CD4-positive, alpha-beta T cell treated with Interleukin-2 at 100 ng/mL for 4 hours (primary cell): ENCODE measurements at places on chromosomes 2 and 18.

GRCh38 chr2:200748779-200749178 is 62.9 kb upstream of the BZW1 start:
- DNase-seq = no peak

- DNase-seq = no peak
These were observed 78.8 kb downstream of the ANKRD12 start for GRCh38 chr18:9215221-9215933.

- no peak for DNase-seq
These were observed 193.0 kb upstream of the CYP26B1 start for GRCh38 chr2:72340665-72341064.

- no peak for DNase-seq
These were observed 151.0 kb downstream of the CCBE1 start for GRCh38 chr18:59546188-59546587.

GRCh38 chr2:63778391-63778790 is 63.3 kb upstream of the UGP2 start:
- DNase-seq = no peak

DNA sequence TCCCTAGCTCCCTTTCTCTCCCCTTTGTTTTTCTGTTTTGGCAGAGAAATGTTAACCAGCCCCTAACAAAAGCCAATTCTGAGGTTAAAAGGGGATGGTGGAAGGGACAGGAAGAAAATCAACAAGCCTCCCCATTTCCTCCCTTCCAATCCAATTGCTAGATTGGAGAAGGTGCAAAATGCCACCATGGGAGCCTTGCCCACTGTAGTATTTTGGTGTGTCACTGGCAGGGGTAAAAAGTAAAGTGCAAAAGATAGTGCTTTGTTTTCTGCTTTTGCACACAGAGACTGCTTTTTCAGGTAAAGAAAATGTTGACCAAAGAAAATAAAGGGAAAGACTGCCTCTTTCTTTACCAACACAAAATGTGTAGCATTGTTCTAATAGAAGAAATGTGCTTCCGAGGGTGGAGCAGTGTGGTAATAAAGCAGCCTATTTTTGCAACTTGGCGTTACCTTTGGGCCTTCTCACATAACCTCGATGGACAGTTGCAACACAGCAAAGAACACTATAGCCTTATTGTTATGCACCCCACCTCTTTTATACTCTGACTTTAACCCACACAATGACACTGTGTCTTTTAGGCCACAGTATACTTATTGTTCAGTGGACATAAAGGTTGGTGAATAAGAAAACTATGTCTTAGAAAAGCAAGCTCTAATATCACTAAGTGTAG is 861.8 kb downstream of the BCL11A start:
- no peak for DNase-seq

DNA sequence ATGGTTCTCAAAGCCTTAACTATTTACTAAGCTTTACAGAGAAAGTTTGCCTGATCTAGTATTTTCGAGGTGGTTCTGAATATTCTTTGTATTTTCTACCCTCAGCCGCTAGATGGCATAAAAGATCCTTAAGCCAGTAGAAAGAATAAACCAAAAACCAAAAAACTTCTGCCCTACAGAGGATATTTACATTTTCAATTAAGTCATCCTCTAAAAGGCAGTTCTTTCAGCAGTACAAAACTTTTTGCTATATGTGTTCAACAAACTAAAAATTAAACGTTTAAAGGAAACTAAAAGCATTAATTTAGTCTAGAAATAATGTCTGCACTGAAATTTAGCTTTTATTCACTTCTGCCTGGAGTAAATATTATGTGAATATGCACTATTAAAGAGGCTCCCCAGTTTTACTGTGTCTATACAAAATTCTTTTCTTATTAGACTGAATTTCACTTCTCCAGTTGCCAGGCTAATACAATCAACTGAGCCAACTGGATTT is 297.5 kb downstream of the PIEZO2 start:
- DNase-seq = peak; percentile 14

DNA sequence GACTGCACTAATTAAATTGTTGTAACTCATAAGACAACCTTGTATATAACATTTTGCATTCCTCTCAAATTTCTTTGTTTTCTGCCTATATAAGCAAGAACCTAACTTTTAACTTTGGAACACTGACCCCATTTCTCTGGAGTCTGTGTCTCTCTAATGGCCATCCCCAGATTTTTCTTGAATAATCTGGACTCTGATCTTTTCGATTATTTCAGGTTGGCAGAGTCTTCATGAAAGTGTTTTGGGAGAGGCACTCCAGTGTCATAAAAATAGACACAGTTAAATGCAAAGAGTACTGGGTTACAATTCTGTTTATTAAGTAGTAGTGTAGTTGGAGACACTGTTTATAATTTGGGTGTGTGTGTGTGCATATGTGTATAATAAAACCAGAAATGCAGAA is 1467.7 kb upstream of the CELF4 start:
- no peak for DNase-seq

DNA sequence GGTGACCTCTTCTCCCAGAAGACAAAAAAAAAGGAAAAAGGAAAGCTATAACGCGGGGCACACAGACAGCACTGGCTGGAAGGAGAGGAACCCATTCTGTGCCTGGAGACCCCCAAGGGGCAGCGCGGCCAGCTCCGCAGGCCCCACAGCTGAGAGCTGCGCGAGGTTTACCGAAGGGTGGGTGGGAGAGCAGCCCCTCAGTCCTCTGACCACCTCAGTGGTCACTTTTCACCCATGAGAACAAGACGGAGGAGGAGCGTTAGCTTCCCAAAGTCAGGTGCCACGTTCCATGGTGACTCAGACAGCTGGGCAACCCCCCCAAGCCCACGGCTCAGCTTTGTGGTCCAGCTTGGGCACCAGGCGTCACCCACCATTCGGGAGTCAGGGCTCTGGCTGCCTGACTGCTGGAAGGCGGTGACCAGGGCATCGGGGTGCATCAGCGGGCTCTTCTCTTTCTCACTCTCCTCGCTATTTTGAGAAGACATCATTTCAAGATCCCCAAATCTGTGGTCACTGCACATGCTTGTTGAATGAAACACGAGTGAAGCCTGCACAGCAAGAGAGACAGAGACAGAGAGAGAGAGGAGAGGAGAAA is 35.2 kb downstream of the RPL31 start:
- DNase-seq = no peak

DNA sequence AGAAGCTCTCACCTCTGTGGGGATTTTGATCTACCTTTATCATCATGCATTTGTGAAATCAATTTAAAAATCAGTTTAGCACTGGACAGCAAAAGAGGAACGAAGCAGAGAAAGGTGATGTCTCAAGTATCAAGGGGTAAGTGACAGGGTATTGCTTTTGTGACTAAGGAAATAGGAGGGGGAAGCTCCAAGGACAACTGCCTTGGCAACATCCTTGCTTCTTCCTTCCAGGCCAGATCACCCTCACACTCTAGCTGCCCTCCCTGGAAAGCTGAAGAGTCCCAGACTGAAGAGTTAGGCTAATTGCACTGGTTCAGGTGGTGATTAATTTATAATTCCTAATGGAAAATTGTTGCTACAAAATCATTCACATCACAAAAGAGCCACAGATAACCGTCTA is 859.1 kb upstream of the ACVR2A start:
- DNase-seq = no peak

GRCh38 chr18:55149994-55150393 is 190.7 kb upstream of the CCDC68 start:
- DNase-seq = no peak

- no peak for DNase-seq
These were observed 88.1 kb downstream of the TTC27 start for GRCh38 chr2:32715981-32716380.

- DNase-seq = no peak
These were observed 160.9 kb downstream of the RDH14 start for GRCh38 chr2:18399601-18400000.

- DNase-seq = peak; percentile 63
These were observed 120.3 kb downstream of the ACOXL start for GRCh38 chr2:110852541-110853263.

DNA sequence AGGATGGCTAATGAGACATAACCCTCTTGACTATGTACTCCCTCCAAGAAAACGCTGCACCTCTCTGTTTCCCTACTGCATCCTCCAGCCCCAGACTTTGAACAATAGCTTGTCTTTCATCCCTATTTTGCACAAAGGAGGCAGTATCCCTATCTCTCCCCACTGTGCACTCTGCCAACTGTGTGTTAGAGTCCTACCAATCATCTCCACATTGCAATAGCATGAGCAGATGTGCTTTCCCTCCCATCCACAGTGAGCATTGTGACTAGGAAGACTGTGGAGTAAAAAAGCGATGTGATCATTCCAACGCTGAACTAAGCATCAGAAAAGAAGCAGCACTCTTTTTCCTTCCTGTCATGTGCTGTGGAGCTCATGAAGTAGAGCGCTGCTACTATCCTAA is 206.3 kb upstream of the GULP1 start:
- no peak for DNase-seq
